ENCODE measurements at places on chromosomes 1 and 21.

DNA sequence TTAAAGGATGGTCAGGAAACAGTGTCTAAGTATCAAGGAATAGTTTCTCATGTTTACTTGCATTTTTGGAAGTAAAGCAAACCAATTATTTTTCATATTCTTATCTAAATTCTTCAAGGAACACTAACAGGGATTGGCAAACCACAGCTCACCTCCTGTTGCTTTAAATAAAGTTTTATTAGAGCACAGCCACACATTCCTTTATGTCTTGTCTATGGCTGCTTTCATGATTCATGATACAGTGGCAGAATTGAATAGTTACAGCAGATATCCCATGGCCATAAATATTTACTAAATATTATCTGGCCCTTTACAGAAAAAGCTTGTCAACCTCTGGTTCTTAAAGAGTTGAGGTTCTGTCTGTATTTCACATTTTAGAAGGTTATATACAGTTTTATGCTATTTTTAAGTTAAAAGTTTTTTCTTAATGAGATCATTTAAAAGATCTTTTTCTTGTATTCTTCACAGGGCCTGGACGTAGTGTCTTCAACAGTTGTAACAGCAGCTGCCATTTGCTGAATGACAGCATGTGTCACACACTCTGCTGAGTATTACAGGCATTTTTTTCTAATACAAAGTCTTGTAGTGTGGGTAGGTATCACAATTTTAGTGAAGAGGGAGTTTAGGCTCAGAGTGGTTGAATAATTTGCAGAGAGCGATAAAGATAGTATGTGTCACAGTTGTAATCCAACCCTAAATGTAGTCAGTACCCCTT is 2.6 kb downstream of the ZNF691 start:
- no peak for DNase-seq

GRCh38 chr1:199684686-199685273 is 342.7 kb upstream of the NR5A2 start:
- peak; percentile 71 for DNase-seq

- DNase-seq: peak; percentile 12
Observed at GRCh38 chr1:154716011-154716410, 108.0 kb upstream of the ADAR start.

GRCh38 chr1:27912429-27912828 is 22.4 kb upstream of the SMPDL3B start:
- DNase-seq: no peak

DNA sequence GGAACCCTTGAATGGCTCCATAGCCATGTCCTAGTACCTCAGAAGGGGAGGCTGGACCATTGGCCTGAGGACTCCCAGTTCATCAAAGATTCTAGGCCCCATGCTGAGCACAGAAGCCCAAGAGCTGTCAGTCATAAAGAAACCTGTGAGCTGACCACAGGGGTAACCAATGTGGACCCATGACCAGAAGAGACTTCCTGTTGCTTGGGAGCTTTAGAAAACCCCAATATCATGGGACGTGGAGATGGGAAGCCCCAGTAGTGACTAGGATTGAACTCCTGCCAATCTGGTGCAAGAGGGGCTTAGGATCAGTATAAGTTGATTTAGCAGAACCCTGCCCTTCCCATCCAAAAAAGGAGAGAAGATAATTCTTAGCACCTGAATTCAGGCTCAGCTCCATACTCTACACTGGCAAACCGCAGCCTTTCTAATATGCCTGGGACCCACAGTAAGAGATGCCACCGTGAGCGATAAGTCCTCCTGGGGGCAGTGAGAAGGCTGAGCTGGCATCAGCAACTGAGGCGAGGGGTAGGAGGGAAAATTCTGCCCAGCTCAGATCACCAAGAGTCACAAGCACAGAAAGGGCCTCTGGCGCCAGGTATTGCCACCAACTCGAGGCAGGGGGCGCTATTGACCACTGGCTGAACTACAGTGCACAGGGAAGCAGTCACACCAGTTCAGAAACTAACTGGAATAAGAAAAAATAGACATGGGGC is 108.9 kb downstream of the CAPN8 start:
- DNase-seq: no peak

GRCh38 chr1:17765444-17766411 is 10.6 kb downstream of the ACTL8 start:
- DNase-seq: peak; percentile 9

DNA sequence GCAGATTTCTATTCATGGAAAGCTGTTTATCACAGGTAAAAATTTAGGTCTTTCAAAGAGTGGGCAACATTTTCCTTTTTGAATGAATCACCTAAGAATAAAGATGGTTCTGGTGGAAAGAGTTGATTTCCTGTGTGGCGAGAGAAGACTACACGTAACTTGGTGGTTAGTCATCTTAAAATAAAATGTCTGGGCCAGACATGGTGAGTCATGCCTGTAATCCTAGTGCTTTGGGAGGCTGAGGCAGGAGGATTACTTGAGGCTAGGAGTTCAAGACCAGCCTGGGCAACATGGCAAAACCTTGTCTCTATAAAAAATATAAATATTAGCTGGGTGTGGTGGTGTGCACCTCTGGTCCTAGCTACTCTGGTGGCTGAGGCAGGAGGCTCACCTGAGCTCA is 65.7 kb downstream of the DISP1 start:
- no peak for DNase-seq

DNA sequence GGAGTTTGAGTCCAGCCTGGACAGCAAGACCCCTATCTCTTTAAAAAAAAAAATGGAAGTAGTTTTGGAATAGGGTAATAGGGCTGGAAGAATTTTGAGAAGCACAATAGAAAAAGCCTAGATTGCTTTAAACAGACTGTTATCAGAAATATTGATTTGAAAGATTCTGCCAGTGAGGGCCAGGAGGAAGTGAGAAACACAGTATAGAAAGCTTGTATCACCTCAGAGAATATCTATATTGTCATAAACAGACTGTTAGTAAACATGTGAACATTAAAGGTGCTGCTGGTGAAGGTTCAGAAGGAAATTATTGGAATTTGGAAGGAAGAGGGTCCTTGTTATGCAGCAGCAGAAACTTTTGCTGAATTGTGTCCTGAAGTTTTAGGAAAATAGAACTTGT is 24.8 kb upstream of the PSEN2 start:
- no peak for DNase-seq

Data from tongue (tissue), 3 donors.